SJSA1 (cell line): ENCODE measurements at places on chromosomes 12 and 14. TPM values are rescaled to one million over a fixed set of nuclear protein-coding genes. Genes with fewer than 3 reads are reported as not detected.

BCL2L2 gene
- 17.4 and 18.0 TPM in 2 replicates for total RNA-seq

PMEL gene
- total RNA-seq = 0.34 TPM in 1 of 2 replicates, not detected in the other

TMEM119 gene
- total RNA-seq = 225 and 311 TPM in 2 replicates

MSI1 gene
- total RNA-seq = not detected in 2 replicates

VSIG10 gene
- total RNA-seq = 11.8 and 14.6 TPM in 2 replicates

ANO4 gene
- total RNA-seq = 0.24 TPM in 1 of 2 replicates, not detected in the other

RNASE7 gene
- total RNA-seq = not detected in 2 replicates

KRT83 gene
- total RNA-seq = not detected in 2 replicates

FANCM gene
- 8.1 and 11.3 TPM in 2 replicates for total RNA-seq

P2RX7 gene
- 2.2 and 3.1 TPM in 2 replicates for total RNA-seq

SLC25A47 gene
- total RNA-seq = not detected in 2 replicates

GUCY2C gene
- total RNA-seq = not detected in 2 replicates

RTN1 gene
- total RNA-seq = 0.18 TPM in 1 of 2 replicates, not detected in the other

SLC7A7 gene
- 0.09 and 0.13 TPM in 2 replicates for total RNA-seq

GZMB gene
- 0.26 TPM in 1 of 2 replicates, not detected in the other for total RNA-seq

KCNC2 gene
- not detected in 2 replicates for total RNA-seq

VPS33A gene
- 13.6 and 14.3 TPM in 2 replicates for total RNA-seq

BATF gene
- not detected in 2 replicates for total RNA-seq

CCDC88C gene
- not detected in 2 replicates for total RNA-seq

REM2 gene
- 0.05 TPM in 1 of 2 replicates, not detected in the other for total RNA-seq

CMTM5 gene
- not detected in 2 replicates for total RNA-seq

RFX4 gene
- not detected in 2 replicates for total RNA-seq

UBC gene
- total RNA-seq = 966 and 1,026 TPM in 2 replicates

DCAF11 gene
- 43.1 and 44.0 TPM in 2 replicates for total RNA-seq

LYZ gene
- not detected in 2 replicates for total RNA-seq

RILPL1 gene
- total RNA-seq = 6.1 and 8.3 TPM in 2 replicates

CIDEB gene
- total RNA-seq = not detected in 2 replicates

OXA1L gene
- 42.9 and 54.4 TPM in 2 replicates for total RNA-seq

PZP gene
- not detected in 2 replicates for total RNA-seq

HRK gene
- not detected in 2 replicates for total RNA-seq

KRT78 gene
- 0.21 TPM in 1 of 2 replicates, not detected in the other for total RNA-seq

ING4 gene
- total RNA-seq = 34.8 and 41.0 TPM in 2 replicates

CLEC14A gene
- not detected in 2 replicates for total RNA-seq

GNB3 gene
- not detected in 2 replicates for total RNA-seq

ANG gene
- 2.7 and 4.4 TPM in 2 replicates for total RNA-seq

CD163L1 gene
- total RNA-seq = 0.56 and 2.9 TPM in 2 replicates

CPSF2 gene
- 14.6 and 55.6 TPM in 2 replicates for total RNA-seq

PRICKLE1 gene
- 3.3 and 8.1 TPM in 2 replicates for total RNA-seq

RASAL1 gene
- not detected in 2 replicates for total RNA-seq

TPH2 gene
- total RNA-seq = 0.11 TPM in 1 of 2 replicates, not detected in the other

RHEBL1 gene
- total RNA-seq = 0.34 and 2.5 TPM in 2 replicates

HOXC13 gene
- 6.0 and 7.2 TPM in 2 replicates for total RNA-seq

TWF1 gene
- 135 and 203 TPM in 2 replicates for total RNA-seq

C12orf50 gene
- not detected in 2 replicates for total RNA-seq

SLC38A4 gene
- 14.5 and 18.3 TPM in 2 replicates for total RNA-seq

ANKLE2 gene
- total RNA-seq = 64.0 and 72.6 TPM in 2 replicates

SYNJ2BP gene
- total RNA-seq = 20.4 and 20.6 TPM in 2 replicates

PPP1CC gene
- 143 and 154 TPM in 2 replicates for total RNA-seq

RND1 gene
- not detected in 2 replicates for total RNA-seq

OTOGL gene
- 0.08 and 0.50 TPM in 2 replicates for total RNA-seq

GDF11 gene
- total RNA-seq = 1.7 and 2.7 TPM in 2 replicates

GPR68 gene
- total RNA-seq = not detected in 2 replicates

TCL1B gene
- not detected in 2 replicates for total RNA-seq

GLT8D2 gene
- total RNA-seq = 40.1 and 47.6 TPM in 2 replicates

OTX2 gene
- not detected in 2 replicates for total RNA-seq
